ENCODE measurements at places on chromosomes 1 and 21. TPM values are rescaled to one million over a fixed set of nuclear protein-coding genes. Genes with fewer than 3 reads are reported as not detected.

GRCh38 chr21:45805321-45805720 is 161.8 kb downstream of the PCBP3 start:
- H3K36me3 ChIP-seq, result peaks cover 2% of the 10 kb centered on the region
- DNase-seq, result peak; percentile 82
- no peak overlapping the region for H3K27ac ChIP-seq
- H3K4me3 ChIP-seq, result no peak overlapping the region
- H3K27me3 ChIP-seq, result peaks cover 2% of the 10 kb centered on the region

PIGR gene
- not detected for total RNA-seq

DNA sequence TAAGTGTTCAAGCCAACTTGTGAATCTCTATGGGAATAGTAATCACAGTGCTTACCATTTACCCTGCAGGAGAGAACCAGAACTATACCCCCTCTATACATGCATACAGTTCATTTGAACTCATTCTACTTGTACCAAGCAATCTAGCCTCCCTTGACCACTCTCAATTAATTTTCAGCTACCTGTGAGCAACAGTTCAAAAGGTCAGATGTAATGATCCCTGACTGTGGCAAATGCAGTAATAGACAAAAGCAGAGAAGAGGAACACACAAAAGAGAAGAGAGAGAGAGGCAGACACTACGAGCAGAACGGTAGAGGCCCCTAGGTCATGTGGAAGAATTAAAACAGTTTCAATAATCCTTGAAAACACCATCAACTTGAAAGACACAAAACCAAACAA is 52.8 kb downstream of the FMO4 start:
- H3K27me3 ChIP-seq, result peaks cover 12% of the 10 kb centered on the region
- H3K27ac ChIP-seq, result no peak overlapping the region
- H3K4me3 ChIP-seq, result no peak overlapping the region
- no peak for DNase-seq
- no peaks in the 10 kb centered on the region for H3K4me1 ChIP-seq

DNA sequence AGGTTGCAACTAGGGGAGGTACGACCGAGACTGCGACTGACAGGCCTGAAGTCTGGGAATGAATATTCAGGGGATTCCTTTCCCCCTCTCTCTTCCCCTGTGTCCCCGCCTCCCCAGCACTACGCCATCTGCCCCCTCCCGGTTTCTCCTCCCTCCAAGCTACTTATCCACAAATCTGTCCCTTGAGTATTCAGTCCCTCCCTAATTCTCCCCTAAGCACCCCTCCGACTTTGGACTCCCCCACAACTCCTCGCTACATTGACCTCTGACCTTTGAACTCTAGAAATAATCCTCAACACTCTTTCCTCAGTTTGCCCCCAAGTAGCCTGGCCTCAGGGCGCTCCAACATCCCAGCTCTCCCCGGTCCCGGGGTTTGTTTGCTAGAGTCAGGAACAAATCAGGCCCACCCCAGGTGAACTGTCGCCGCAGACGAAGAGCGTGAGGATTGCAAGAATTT is 393 bp downstream of the LYSMD1 start:
- peak overlapping the region; percentile 98 for H3K4me3 ChIP-seq
- H3K36me3 ChIP-seq, result peaks cover 20% of the 10 kb centered on the region
- no peaks in the 10 kb centered on the region for H3K27me3 ChIP-seq
- H3K27ac ChIP-seq, result peak overlapping the region; percentile 97

DNA sequence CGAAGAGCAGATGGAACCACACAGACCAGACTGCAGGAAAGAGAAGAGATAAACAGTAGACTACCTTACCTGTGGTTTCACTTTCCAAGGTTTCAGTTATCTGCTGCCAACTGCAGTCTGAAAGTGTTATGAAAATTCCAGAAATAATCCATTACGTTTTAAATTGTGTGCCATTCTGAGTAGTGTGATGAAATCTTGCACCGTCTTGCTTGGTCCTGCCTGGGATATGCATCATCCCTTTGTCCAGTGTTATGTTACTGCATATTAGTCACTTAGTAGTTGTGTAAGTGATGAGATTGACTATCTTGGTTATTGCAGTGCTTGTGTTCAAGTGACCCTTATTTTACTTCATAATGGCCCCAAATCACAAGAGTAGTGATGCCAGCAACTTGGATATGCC is 33.9 kb downstream of the DNAJC6 start:
- no peaks in the 10 kb centered on the region for H3K27me3 ChIP-seq
- H3K27ac ChIP-seq, result peak overlapping the region; percentile 31

DNA sequence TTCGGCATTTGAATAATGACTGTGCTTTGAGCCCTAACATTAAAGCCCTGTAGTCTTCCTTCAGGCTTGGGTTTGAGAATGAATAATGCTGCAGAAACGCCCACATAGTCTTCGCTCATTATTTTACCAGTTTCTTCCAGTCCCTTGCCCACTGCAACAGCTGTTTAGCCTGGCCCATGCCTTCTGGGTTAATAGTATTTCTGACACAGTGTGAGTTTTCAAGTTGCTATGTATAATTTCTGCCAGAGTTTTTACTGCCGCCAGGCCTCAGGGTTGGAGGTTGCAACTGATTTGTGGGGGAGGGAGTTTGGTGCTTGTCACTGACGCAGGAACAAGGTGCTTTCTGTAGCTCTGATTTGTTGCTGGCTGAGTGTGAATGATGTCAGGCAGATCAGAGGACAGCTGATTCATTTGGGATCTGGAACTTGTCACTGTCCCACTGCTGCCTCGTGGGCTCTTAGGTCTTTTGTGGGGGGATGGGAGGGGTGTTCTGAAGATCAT is 109.8 kb downstream of the MAST2 start:
- H3K36me3 ChIP-seq, result peaks cover 4% of the 10 kb centered on the region
- DNase-seq, result no peak
- peaks cover 22% of the 10 kb centered on the region for H3K4me1 ChIP-seq
- no peak overlapping the region for H3K4me3 ChIP-seq

CYYR1 gene
- 4.7 TPM for total RNA-seq

DNA sequence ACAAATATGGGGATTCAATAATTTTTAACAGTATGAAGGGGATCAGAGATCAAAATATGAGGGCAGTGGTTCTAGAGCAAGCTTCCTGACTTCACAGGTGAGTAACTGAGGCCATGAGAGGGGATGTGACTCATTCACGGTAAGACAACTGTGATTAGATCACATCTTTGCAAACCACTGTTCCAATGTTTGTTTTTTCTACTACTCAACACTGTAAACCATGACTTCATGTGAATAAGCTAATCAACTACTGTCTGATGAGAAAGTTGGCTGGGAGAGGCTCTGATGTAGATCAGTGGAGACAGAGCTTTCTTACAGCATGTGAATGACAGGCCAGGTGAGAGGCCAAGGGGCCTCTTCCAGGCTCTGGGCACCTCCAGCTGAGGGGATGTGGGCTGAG is 84.7 kb downstream of the BRINP2 start:
- no peaks in the 10 kb centered on the region for H3K27me3 ChIP-seq
- H3K27ac ChIP-seq, result no peak overlapping the region
- H3K4me3 ChIP-seq, result no peak overlapping the region
- no peak for DNase-seq

DNA sequence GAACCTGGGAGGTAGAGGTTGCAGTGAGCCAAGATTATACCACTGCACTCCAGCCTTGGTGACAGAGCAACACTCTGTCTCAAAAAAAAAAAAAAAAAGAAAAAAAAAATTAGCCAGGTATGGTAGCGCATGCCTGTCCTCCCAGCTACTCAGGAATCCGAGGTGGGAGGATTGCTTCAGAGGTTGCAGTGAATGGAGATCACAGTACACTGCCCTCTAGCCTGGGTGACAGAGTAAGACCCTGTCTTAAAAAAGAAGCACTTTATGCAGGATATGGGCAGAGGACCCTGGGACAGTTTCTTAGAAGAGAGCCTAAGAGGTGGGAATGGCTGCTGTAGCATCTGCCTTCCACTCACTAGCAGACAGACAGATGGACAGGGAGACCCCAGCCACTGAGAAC is 23.0 kb downstream of the IQGAP3 start:
- H3K27me3 ChIP-seq, result no peaks in the 10 kb centered on the region
- no peak for DNase-seq
- peaks cover 5% of the 10 kb centered on the region for H3K36me3 ChIP-seq
- H3K4me1 ChIP-seq, result no peaks in the 10 kb centered on the region
- H3K27ac ChIP-seq, result no peak overlapping the region

DNA sequence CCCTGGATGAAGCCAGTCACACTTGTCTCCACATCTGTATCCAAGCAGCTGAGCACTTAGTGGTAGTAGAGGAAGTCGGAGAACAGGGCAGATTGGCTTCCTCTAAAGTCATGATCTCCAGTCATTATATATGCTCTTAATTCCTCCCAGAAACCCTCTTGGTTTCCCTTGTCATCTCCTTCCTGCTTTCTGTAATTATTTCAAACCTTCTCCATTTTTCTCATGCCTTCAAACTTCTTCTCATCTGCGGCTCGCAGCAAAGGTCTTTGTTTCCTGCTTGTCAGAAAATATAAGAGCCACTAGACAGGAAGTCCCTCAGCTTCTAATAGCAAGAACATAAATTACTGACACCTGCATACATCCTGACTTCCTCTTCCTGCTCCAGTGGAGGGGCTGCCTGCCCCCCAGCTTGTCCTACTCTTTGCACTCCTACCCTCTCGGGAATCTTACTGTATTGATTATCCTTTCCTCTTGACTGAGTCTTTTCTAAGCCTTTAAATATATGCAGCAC is 124.6 kb upstream of the NGF start:
- H3K4me1 ChIP-seq, result no peaks in the 10 kb centered on the region
- DNase-seq, result no peak
- H3K27me3 ChIP-seq, result no peaks in the 10 kb centered on the region
- H3K4me3 ChIP-seq, result no peak overlapping the region

DNA sequence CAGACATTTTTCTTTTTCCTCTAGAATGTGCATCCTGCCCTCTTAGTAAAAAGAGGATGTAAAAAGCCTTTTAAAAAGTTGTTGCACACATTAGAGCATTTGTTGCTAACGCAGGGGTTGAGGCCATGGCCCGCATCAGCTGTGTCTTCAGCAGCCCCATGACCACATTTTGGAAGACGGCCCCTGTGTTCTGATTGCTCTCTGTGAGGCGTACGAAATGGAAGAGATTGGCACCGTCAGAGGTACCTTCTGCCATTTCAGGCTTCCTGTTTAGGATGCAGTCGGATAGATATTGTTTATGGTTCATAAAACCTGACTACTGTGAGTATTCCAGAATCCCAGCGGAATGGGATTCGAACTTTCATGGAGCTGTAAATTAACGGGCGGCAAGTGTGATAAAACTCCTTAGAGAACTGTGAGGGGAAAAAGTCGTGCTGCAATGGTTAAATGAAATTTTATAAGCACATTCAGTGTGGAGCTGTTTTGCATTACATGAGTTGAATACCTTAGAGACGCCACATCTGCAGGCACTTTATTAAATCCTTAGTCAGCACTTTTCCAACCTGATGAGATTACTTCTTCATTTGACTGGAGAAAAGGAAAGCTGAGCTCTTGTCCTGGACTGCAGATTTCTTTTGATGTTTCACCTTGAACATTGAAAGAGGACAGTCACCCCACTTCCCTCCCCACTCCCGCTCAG is 273.9 kb downstream of the TM2D1 start:
- H3K4me1 ChIP-seq, result peaks cover 50% of the 10 kb centered on the region
- peaks cover 13% of the 10 kb centered on the region for H3K36me3 ChIP-seq
- no peak overlapping the region for H3K4me3 ChIP-seq

- H3K27ac ChIP-seq, result no peak overlapping the region
- H3K4me3 ChIP-seq, result no peak overlapping the region
- no peaks in the 10 kb centered on the region for H3K36me3 ChIP-seq
- H3K4me1 ChIP-seq, result peaks cover 20% of the 10 kb centered on the region
- no peak for DNase-seq
Measured at GRCh38 chr1:43760745-43761317, 53.5 kb downstream of the ST3GAL3 start.

PALMD gene
- total RNA-seq, result 7.0 TPM

GRCh38 chr1:12654657-12655056 is 10.8 kb downstream of the AADACL4 start:
- no peak overlapping the region for H3K27ac ChIP-seq
- no peaks in the 10 kb centered on the region for H3K27me3 ChIP-seq
- no peaks in the 10 kb centered on the region for H3K36me3 ChIP-seq
- peaks cover 13% of the 10 kb centered on the region for H3K4me1 ChIP-seq

DNA sequence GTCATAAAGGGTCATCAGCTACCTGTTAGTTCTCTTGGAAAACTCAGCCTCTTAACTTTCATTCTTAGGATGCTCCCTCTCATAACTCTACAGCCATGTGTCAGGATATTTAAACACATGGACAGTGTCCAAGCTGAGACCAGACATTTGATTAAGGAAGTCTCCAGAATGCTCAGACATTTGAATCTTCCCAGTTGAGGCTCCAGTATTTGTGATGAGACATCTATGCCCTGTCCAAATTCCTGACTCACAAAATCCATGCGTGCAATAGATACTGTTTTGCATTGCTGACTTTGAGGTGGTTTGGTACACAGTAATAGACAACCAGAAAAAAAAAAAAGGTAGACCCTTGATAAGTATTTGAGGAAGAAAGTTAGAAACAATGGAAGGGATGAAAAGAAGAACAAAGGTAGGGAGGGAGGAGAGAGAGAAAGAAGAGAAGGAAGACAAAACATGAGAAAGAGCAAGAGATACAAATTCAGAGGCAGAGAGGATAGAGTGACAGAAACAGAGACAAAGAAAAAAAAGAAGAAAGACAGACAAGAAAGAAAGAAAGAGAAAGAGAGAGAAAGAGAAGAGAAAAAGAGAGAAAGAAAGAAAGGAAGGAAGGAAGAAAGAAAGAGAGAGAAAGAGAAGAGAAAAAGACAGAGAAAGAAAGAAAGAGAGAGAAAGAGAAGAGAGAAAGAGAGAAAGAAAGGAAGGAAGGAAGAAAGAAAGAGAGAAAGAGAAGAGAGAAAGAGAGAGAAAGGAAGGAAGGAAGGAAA is 275.5 kb upstream of the PRMT6 start:
- H3K36me3 ChIP-seq, result no peaks in the 10 kb centered on the region
- no peak overlapping the region for H3K27ac ChIP-seq
- H3K27me3 ChIP-seq, result no peaks in the 10 kb centered on the region
- no peak overlapping the region for H3K4me3 ChIP-seq

DNA sequence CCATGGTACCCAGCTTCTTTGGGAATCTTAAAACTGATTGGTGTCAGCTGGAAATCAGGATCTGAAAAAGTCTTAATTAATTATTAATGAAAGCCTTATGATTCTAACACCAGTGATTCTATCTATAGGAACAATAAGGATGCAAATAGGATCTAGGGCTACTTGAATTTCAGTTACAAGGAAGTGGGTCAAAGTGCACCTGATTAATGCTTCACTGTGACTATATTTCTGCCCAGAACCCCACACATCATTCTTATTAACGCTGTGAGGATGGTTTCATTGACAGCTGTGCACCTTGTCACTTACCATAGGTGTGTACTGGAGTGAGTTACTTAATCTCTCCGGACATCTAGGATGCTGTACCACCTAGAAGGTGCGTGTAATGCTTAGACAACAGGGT is 99.8 kb upstream of the ETV3 start:
- H3K27ac ChIP-seq, result no peak overlapping the region
- peaks cover 11% of the 10 kb centered on the region for H3K27me3 ChIP-seq
- H3K4me3 ChIP-seq, result no peak overlapping the region
- no peaks in the 10 kb centered on the region for H3K4me1 ChIP-seq
